ENCODE measurements at places on chromosomes 5 and 9. TPM values are rescaled to one million over a fixed set of nuclear protein-coding genes. Genes with fewer than 3 reads are reported as not detected.

DNA sequence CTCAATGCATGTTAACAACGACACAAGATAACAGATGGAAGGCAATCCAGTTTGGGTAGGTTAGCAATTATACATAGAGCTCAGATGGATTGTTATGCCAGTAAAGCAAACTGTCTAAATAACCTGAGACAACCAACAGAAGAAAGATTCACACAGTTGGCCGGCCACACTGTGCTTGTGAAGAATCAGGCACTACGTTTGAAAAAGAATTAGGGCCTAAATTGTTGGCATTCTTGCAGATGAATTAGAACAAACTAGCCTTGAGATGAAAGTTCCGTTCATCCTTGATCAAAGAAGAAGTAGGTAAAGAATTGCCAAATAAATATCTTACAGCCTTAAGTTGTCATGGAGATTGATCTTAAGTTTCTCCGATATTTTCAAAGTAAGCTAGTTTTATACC, 210.6 kb downstream of the CDH18 start:
- DNase-seq, result no peak

The PLPP1 gene
- total RNA-seq, result 17.4 TPM

The IL13 gene
- not detected for total RNA-seq

GRCh38 chr5:134902071-134902801, 2.7 kb upstream of the PCBD2 start:
- no peak for DNase-seq

The KLF4 gene
- total RNA-seq, result 72.1 TPM

DNA sequence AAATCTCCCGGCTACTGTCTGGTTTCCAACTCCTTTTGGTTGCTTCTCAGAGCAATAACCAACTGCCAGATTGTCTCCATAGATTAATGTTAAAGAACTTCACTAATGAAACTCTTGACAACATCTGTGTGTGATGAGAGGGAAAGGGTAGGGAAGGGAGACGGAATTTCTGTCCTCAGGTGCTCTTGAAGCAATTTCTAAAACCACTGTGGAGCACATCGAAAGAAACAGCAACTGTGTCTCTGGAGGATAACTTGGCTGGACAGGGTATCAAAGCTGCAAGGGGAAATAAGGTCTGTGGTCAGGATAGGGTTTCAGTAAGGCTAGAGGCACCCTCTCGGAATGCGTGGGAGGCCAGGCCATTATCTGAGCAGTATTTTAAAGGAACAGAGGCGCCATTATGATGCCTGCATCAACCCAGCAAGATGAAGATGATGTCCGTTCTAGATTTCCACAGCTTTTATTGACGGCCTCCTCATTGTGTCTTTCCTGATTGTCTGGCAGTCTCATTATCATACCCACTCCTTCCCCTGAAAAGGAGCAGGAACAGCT, 76.6 kb downstream of the RORB start:
- no peak for DNase-seq

DNA sequence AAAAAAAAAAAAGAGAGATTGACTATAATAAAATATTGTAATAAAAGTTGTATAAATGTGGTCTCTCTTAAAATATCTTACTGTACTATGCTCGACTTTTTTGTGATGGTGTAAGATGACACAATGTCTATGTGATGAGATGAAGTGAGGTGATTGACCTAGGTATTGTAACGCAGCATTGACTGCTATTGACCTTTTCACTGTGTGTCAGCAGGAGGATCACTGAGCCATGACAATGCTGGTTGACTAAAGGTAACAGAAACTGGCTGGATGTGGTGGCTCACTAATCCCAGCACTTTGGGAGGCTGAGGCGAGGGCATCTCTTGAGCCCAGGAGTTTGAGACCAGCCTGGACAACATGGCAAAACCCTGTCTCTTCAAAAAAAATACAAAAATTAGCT, 78.6 kb upstream of the MYO10 start:
- DNase-seq, result no peak

DNA sequence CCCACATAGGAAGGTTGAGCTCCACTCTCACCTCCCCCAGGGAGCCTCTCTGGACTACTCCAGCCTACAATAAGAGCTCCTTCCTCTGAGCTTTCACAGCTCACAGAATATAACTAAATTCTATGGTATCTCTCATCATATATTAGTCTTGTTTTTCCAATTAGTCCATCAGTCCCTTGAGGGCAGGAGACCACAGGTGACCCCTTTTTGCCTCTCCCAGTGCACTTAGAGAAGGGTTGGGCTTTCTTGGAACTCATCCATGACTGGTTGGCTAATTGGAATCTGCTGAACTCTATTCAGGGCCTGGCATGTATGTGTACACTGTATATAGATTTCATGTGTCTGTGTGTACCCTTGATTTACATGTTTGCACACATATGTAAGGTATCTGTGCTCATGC, 50.4 kb upstream of the ARAP3 start:
- no peak for DNase-seq

DNA sequence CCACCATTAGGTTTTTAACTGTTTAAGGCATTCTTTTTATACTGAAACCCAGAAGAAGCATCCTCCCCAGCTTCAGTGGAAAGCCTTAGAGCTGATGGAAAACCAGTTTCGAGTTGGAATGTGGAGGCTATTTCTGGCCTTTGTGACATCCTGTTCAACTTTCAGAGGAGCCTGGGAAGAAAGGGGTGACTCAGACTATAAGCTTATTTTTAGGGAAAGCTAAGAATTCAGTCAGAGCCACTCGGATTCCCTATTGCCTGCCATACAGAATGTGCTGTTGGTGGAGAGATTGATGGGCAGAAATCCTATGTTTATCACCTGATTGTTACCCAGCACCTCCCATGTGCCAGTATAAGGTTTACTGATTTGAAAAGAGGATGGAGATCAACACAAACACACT, 19.8 kb downstream of the PALM2AKAP2 start:
- no peak for DNase-seq

GRCh38 chr5:80238097-80238496, 17.8 kb downstream of the SERINC5 start:
- no peak for DNase-seq

The NDFIP1 gene
- total RNA-seq, result 56.1 TPM

The TMEM252 gene
- total RNA-seq, result not detected

GRCh38 chr5:163532171-163533084, 27.0 kb downstream of the MAT2B start:
- DNase-seq, result no peak

All from glutamatergic neuron (in vitro differentiated cells).